ENCODE measurements at places on chromosomes 13 and 19.

DNA sequence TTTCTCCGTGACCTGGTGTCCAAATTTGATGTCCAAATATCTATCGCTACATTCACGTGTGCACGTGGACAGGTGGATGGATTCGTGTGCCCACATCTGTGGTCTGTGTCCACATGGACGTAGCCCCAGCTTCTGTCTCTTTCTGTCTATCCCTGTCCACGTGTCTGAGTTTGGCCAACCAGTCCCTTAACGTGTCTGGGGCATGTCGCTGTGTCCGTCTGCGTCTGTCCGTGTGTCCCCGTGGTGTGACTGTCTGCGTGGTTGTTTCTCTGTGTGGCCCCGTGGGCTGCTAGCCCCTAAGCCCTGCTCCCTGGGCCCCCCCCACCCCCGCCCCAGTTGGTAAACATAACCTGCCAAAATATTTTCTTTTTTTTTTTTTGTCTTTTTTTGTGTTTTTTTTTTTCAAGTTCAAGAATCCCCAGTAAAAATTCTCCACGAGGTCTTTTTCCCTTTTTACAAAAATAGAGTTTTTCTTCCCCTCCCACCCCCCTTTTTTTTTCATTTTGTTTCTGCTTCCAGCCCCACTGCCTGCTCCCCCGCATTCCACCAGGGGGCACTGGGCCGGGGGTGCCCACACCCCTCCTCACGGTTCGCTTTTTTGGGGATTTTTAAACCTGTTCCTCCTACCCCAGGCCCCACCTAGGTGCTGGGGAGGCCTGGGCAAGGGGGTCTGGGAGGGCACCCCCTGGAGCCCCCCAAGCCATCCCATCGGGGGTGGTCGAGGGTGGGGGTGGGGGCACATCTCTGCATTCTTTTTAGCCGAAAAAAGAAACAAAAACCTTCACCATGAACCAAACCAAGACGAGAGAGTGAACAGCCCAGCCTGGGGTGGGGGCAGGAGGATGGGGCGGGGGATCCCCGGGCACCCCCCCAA lies 18.3 kb downstream of the PRKCSH start:
- DNase-seq: no peak

- DNase-seq: no peak
Measured at GRCh38 chr19:29328586-29328985, 115.6 kb upstream of the UQCRFS1 start.

DNA sequence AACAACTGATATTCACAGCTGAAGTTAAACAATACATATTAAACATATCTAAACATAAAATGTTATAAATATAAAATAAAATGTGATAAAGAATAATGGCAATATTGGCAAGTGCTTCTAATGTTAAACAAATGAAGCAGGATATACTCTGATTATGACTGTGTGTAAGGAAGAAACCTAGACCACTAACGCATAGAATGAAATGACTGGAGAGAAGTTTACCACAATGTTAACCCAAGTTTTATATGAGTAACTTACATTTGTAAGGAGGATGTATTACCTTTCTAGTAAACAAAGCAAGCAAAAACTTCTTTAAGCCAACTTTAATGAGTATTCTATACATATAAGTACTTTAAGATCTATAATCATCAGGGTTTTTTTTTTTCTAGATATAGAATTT lies 43.0 kb downstream of the RB1 start:
- DNase-seq: no peak

- no peak for DNase-seq
Measured at GRCh38 chr13:110070511-110071120, 236.3 kb downstream of the COL4A1 start.

- no peak for DNase-seq
Measured at GRCh38 chr13:49062297-49062896, 86.7 kb downstream of the FNDC3A start.

DNA sequence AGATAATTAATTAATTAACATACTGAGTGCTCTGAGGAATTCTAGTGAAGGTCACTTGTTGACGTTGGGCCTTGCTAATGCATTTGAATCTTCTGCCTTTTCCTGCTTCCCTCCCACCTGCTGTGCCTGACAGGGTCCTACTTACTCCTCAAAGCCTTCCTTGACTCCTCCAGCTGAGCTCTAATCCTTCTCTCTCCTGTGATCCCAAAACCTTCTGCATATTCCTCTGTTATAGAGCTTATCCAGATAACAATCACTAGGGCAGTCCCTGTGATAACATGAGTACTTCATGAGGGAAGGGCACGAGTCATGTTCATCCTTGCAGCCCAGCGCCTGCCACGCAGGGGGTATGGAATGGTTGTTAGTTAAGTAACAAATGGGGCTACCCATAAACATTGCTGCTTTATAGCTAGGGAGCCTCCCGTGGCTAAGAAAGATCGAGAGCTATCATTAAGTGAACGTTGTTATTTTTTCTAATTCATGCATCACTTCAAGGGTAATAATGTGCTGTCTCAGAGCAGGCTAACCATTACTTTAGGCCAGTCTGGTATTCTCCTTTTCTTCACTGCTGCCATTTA lies 19.1 kb upstream of the SPATA13 start:
- no peak for DNase-seq

DNA sequence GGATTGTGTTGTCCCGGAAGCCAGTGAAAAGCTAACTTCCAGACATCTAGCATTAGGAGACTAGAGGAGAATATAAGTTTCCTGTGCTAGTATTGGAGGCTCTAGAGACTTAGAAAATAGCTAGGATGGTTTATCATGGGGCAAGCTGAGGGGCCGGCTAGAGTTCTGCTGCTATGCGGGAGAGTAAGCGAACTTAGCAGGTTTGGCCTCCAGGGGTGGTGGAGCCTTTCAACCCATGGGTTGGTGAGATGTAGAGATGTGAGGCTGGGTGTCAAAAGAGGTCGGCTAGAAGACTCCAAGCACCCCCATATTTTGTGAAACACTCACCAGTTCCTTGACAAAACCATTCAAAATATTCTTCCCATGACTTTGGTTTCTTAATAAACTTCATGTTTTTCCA lies 4.4 kb downstream of the SULT2A1 start:
- no peak for DNase-seq

DNA sequence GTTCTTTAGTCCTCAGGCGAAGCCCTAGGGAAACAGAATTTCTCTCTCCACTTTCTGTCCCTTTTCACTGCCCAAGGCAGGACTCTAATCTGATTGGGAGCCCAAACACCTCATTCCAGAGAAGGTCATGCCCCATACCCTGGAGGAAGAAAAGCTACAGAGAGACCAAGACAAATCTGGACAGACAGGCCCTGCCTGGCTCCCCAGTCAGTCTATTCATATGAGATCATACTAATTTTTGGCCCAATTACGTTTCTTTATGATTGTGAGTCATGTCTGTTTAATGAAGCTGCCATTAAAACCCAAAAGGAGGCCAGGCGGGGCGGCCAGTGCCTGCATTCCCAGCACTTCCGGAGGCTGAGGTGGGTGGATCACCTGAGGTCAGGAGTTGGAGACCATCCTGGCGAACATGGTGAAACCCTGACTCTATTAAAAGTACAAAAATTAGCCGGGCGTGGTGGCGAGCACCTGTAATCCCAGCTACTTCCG lies 3.3 kb upstream of the AP3D1 start:
- DNase-seq: no peak

GRCh38 chr19:10118960-10119359 lies 739 bp downstream of the EIF3G start:
- no peak for DNase-seq

GRCh38 chr19:50492303-50493052 lies 15.8 kb upstream of the GARIN5A start:
- no peak for DNase-seq

GRCh38 chr19:43607238-43608205 lies 4.4 kb upstream of the SRRM5 start:
- DNase-seq: no peak

DNA sequence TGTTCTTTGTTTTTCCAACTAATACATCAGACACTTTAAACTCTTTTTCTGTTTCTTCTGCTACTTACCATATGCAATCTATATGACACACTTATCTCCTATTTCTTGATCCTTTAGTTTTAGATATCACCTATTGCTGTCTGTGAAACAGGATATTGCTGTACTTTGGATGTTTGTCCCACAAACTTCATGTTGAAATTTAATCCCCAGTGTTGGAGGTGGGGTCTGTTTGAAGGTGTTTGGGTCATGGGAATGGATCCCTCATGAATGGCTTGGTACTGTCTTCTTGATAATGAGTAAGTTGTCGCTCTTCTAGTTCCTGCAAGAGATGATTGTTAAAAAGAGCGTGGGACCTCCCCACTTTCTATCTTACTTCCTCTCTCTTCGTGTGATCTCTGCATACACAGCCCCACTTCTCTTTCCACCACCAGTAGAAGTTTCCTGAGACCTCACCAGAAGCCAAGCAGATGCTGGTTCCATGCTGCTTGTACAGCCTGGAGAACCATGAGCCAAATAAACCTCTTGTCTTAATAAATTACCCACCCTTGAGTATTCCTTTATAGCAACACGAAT lies 244.2 kb downstream of the NHLRC3 start:
- no peak for DNase-seq

DNA sequence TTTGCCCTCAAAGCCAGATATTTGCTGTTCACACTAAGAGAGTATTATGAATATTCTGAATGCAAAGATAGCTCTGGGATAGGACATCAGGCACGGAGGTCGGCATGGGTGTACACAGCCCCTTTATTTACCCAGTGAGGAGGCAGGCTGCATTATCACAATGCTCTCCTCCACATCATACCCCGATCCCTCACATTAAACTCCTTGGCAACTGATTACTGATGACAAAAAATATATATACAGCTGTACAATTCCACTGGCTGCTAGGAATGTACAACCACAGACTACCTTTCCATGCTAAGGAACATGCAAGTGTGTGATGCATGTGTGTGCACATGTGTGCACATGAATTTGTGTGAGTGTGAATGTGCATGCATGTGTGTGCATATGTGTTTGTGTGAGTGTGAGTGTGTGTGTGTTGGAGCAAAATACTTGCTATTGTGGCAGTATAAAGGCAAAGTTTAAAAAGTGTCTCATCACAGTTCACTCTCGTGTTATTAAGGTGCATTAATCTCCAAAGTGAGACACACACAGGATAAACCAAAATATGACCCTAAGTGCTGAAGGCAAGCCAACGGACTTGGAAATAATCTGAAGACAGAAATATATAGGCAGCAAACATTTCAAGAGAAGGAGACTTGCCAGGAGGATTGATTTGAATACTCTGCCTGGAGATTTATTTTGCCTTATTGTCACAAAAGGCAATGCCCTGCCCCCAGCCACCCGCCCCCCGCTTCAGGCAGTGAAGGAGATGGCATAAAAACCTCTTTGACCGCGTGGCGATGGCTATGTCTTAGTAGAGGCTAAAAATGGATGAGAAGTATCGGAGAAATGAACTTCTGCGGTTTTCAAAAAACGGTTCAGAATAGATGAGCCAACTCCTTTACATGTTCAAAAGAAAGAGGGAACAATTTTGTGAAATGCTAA lies 274.8 kb downstream of the TSHZ3 start:
- no peak for DNase-seq

- DNase-seq: no peak
Measured at GRCh38 chr13:96837809-96838208, 156.5 kb downstream of the OXGR1 start.

DNA sequence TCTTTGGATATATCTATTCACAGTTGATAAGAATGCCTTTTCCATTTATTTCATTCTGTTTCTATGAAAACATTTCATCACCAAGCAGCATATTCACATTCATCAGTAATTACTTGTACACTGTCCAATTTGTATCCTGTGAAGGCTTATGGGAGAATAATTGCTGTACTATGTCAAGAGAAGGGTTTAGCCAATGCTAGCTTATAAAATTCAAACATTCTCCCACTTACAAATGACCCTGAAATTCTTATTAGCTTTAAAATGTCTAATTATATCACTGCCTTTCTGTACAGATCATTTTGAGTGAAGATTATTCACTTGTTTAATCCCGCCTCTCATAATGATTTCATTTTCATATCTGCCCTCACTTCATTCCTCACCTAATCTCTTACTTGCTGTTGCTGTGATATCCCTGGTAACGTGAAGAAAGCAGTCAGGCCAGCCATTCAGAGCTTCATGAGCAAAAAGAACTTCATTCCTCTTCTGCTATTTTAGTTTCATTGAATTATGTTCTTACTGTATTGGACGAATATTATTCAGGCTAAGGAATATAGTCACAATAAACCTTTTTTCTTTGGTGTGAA lies 778.7 kb downstream of the OLFM4 start:
- DNase-seq: no peak

DNA sequence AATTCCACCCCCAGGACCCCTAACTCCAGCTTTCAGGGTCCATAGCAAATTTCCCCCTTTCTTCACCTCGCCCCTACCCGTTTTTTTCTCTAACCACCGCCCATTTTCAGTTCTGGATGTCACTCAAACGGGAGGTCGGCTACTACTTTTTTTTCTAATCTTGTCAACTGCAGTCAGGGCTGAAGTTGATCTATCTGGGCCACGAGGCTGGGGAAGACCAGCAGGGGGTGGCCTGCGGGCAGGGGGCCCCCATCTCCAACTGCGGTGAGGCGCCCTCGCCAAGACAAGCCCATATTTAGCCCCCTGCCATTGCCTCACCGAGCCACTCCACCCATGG lies 748 bp downstream of the LHFPL6 start:
- no peak for DNase-seq

GRCh38 chr13:73532582-73532981 lies 473.8 kb downstream of the KLF5 start:
- no peak for DNase-seq

GRCh38 chr19:16398530-16399249 lies 73.1 kb downstream of the EPS15L1 start:
- no peak for DNase-seq

GRCh38 chr13:48653472-48653939 lies at the start of gene CYSLTR2:
Gene CYSLTR2, plus strand, starts transcription at chr13:48653929. Its CDS starts 52,889 bp downstream, at chr13:48706818.
- no peak for DNase-seq

DNA sequence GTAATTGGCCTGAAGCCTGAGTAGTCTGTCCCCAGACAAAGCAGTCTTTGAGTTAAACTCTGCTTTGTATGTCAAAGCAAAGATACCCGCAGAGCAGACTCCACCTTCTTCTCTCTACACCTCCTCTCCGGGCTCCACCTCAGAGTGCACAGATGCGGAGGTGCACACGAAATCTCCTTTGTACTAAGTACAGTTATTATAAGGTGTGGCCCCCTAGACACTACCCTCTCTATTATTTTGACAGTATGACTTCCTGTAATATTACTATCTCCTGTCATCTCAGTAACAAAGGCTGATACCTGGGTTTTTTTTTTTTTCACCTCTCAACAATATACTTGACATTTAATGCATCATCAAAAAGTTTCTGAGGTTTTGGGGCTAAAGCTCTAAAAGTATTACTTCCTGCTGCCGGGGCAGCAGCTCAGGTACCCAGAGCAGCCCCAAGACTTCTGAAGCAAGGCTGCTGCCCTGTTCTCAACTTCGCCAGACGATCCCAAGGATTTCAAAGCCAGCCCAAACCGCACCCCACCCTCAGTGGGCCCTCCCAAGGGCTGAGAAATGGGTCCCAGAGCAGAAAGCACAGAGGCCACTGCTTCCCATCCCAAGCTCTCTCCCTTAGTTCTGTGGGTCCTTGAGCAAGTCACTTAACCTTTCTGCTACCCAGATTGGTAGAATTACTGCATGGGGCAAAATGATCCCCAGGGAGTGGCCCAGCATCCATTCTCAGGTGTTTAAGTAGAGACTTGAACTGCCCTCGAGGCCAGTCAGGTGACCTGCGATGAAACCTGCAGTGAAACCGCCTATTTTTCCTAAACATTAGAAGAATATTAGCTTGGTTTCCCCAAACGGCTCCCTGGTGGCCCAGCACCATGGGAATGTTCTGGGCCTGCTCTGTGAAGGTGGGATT lies 180.6 kb downstream of the FOXO1 start:
- no peak for DNase-seq

- no peak for DNase-seq
Measured at GRCh38 chr19:41377977-41378709, 1.8 kb downstream of the TMEM91 start.

Measured in NCI-H510A treated with DMSO at 0.1 percent for 48 hours (cell line).